ENCODE measurements at places on chromosomes 1 and 21. TPM values are rescaled to one million over a fixed set of nuclear protein-coding genes. Genes with fewer than 3 reads are reported as not detected.

The BOLA1 gene
- polyA plus RNA-seq: 14.7 TPM

GRCh38 chr1:203907901-203908300 lies 46.5 kb downstream of the SNRPE start:
- DNase-seq: no peak

DNA sequence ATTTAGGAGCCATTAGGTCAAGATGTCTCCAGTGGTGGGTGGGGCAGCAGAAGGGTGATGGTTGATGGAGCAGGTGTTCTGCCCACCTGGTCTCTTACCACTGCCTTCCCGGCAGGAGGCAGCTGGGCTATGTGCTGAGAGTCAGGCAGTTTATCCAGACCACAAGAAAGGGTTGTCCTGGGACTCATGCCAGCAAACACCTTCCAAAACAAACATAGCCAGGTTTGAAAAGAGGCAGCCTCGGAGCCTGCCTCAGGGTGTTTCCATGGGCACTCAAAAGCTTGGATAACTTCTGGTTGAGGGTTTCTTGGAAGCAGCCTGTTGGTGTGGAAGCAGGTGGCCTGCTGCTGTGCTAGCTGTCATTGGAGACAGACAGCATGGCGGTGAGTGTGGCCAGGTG lies 187.2 kb downstream of the PCP4 start:
- no peak for DNase-seq

- DNase-seq: no peak
Measured at GRCh38 chr1:11151114-11151513, 38.0 kb upstream of the ANGPTL7 start.

DNA sequence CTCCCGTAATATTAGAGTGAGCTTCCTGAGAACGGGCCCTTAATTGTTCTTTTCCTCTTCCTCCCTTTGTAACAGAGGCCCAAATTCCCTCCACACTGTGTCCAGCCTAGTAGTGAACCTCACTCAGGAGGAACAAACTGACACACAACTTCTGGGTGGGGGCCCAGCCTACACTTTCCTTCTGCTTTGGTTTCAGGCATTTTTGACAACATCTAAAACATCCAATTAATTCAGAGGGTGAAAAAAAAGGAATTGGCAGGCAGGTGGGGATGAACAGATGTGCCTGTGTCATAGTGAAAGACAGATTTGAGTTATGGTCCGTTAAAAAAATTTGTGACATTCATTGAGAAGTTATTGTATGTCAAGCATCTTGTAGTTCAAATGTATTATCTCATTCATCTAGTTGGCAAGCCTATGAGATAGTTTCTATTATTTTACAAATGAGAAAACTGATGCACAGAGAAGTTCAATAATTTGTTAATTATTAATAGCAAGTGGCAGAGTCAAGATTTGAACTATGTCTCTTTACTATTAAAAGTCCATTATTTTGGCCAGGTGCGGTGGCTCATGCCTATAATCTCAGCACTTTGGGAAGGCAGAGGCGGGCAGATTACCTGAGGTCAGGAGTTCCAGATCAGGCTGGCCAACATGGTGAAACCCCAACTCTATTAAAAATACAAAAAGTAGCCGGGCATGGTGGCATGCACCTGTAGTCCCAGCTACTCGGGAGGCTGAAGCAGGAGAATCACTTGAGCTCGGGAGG lies 41.6 kb upstream of the LRIG2 start:
- DNase-seq: no peak

The DMRTA2 gene
- polyA plus RNA-seq: not detected

- peak; percentile 49 for DNase-seq
Measured at GRCh38 chr1:218394416-218394815, 49.3 kb downstream of the TGFB2 start.

The HSD3B1 gene
- 0.22 TPM for polyA plus RNA-seq

GRCh38 chr1:178488393-178488792 lies 8.4 kb downstream of the CLEC20A start:
- DNase-seq: no peak

GRCh38 chr1:190491404-190491803 lies 13.7 kb upstream of the BRINP3 start:
- DNase-seq: no peak

DNA sequence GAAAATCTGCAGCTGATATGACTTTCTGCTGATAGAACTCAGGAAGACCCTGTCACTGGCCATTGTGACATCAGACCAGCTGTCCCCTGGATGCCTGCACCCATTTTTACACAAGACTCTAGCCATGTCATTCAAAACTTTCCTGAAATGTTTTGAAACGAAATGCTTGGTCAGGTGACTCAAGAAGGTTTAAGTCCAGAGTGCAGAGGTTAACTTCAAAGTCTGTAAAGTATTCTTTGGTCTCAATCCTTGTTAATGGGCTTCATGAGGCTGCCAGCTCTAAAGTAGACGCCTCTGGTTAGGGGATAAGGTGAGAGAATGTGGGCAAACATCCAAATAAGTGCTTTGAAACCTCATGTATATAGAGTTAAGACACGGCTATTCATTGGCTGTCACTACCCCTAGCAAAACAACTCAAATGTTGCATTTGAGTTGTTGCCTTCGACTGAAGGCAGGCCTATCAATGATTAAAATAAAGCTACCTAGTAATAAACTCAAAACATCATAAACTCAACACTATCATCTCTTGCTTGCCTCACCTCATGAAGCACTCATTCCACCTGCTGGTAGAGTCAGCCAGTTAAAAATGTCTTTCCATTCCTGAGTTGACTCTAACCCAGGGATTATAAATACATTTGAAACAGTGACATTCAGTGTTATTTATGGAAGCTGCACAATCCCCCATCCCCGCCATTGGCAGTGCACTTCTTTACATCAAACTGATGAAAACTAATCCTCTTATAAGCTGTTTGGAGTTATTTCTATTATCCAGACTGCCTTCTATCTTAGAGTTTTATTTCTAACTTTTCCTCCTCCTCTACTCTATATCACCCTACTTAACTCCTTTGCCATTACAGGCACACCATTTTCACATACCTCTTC lies 26.0 kb downstream of the RABIF start:
- no peak for DNase-seq

GRCh38 chr1:16155537-16156410 lies at the start of gene EPHA2:
Gene EPHA2, minus strand, starts transcription at chr1:16156069. Its CDS starts 137 bp downstream, at chr1:16155932.
- peak; percentile 63 for DNase-seq

- DNase-seq: no peak
Measured at GRCh38 chr21:20451046-20451445, 547.2 kb upstream of the NCAM2 start.

- DNase-seq: no peak
Measured at GRCh38 chr1:119291611-119292206, 76.9 kb upstream of the HAO2 start.

DNA sequence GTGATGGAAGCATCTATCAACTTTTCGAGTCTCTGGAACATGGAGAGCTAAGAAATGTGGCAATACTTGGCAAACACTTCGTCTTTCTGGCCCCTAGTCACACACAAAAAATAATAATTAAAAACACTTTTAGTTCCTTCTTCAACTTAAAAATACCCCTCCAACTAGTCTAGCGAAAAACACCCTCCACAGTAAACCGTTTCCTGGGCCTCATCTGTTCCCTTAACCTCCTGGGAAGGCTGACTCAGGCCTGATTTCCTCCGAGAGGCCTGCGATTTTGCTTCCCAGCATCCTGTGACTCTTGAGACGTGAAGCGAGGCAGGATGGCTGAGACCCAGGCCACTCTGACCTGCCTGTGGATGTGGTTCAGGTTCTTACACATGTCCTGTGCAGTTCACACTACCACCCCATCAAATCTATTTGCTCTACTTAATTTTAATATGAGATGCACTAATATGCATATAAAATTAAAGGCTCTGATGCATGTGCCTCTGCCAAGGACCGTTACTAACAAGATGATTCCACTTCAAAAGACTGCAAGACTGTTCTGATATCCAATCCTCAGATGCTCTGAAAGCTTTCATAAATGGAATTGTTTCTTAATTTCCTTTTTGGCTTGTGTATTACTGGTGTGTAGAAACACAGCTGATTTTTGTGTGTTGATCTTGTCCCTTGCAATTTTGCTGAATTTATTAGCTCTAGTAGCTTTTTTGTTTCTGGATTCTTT lies 3.5 kb downstream of the NAV1 start:
- DNase-seq: no peak

The PKP1 gene
- polyA plus RNA-seq: 9.7 TPM

The FMO4 gene
- 7.3 TPM for polyA plus RNA-seq

DNA sequence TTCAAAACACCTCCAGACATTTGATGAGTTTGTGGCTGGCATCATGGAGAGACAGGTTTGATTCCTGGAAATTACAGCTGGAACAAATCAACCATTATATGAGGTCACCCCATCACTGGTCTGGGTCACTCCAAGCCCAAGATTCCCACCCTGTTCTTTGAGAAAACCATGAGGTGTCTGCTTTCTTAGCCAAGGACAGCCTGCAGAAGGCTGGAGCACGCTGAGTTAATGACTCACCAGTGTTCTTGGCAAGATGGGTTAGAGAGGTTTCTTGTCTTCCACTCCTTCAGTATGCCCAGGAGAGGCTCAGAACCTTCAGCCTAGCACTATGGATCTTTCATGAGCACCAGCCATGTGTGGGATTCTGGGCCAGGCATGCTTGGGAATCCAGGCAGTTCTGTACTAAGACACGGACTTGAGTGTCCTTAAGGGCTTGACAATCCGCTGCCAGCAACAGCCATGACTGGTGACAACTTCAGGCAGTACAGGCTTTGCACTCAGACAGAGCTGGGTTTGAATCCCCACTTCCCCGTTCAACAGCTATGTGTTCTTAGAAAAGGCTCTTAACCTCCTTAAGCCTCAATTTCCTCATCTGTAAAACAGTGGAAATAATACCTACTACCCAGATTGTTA lies 43.9 kb downstream of the GRHL3 start:
- DNase-seq: no peak

- DNase-seq: peak; percentile 13
Measured at GRCh38 chr1:197868751-197869489, 33.5 kb upstream of the C1orf53 start.

DNA sequence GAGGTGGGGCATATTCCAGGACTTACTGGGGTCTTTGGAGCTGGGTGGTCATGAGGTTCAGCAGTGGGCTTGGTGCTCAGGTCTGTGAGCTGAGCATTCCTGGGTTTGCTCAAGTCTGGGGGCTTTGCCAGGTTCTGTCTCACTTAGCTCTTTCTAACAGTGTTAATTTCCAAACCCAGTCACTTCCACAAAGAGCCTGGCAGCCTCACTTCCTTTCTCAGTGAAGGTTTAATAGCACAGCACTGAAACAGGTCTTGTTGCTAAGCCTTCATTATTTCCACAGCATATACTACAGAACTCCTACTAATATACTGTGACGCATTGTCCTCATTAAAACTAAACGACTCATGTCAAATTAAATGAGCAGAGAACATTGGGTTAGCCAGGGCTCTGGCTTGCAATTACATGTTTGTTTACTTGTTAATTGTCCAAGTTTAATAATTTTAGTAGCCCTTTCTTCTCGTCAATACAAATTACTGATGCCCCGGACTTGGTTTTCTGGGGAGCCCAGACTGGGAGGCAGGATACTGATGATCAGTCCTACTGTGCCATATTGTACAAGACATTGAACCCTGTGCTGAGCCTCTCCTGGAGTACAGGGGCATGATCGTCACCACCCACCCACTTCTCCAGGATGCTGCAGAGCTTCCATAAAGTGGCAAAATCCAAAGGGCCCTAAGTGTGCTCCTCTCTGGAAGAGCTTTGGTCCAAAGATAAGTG lies 170.7 kb downstream of the IER5 start:
- DNase-seq: no peak

The CACNA1E gene
- 0.48 TPM for polyA plus RNA-seq

- DNase-seq: no peak
Measured at GRCh38 chr1:236425031-236425663, 31.1 kb downstream of the EDARADD start.

- peak; percentile 66 for DNase-seq
Measured at GRCh38 chr1:246930830-246931548, 759 bp downstream of the AHCTF1 start.

GRCh38 chr1:152878042-152878441 lies at the start of gene SMCP:
Gene SMCP, plus strand, starts transcription at chr1:152878322. Its CDS starts 6,101 bp downstream, at chr1:152884423.
- no peak for DNase-seq

The HIVEP3 gene
- not detected for polyA plus RNA-seq

The GGPS1 gene
- polyA plus RNA-seq: 39.3 TPM

The FAM78B gene
- not detected for polyA plus RNA-seq

- no peak for DNase-seq
Measured at GRCh38 chr1:63847308-63847910, 73.6 kb downstream of the ROR1 start.

The FCMR gene
- polyA plus RNA-seq: not detected

DNA sequence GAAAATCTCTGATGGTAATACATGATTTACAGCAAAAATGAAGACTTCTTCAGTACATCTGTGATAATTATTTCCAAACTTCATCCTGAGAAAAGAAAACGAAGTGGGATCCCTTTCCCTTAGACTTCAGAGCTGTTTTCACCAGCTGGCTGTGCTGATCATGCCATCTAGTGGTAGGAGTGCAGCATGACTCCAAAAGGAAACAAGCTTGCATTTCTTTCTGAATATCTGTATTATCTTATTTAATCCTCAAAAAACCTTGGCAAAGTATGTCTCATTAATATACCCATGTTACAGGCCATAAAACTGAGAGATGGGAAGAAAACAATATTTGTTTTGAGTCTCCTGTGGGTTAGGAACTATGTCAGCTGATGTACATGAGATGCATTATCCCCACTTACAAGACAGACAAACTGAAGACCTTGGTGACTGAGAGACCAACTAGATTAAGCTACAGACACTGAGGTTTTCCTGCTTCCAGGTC lies 9.8 kb upstream of the GJA8 start:
- DNase-seq: peak; percentile 51

The C1orf115 gene
- 12.5 TPM for polyA plus RNA-seq

- no peak for DNase-seq
Measured at GRCh38 chr1:187338762-187339412, 510.1 kb downstream of the PLA2G4A start.

GRCh38 chr21:33641352-33642026 lies at the start of gene CRYZL1:
Gene CRYZL1, minus strand, starts transcription at chr21:33641741. Its CDS starts 10,190 bp downstream, at chr21:33631551.
- peak; percentile 100 for DNase-seq

DNA sequence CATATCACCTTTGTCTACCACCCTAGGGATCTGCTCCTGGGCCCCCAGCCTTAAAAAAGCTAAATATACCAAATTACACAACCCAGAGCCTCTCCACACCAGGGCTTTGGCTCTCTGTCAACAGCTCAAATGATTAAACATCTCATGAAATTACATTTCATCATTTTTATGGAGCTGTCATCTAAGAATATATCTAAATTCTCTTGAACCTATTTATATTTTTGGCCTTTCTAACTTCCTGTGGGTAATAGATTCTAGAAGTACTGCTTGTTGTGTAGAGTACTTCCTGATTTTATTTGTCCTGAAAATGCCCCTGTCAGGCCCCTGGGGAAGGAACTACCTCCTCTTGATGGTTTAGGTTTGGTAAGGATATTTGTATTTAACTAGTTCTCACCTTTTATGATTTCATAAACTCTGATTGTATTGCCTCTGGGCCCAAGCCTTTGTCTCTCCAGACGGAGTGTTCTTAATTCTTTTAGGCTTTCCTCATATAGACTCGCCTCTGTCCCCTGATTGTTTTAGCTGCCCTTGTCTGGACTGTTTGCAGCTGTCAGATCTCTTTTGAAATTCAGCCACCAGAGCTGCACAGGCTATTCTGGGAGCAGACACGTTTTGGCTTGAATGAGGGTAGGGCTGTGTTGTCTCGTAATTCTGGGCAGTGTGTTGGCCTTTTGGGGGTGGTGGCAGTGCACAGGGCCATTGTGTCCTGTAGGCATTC lies 16.6 kb downstream of the MYOG start:
- peak; percentile 49 for DNase-seq

The SPATA45 gene
- polyA plus RNA-seq: not detected

GRCh38 chr1:53348486-53349368 lies 20.9 kb upstream of the LRP8 start:
- no peak for DNase-seq

The OR2L5 gene
- polyA plus RNA-seq: not detected

The CELA2B gene
- 1.8 TPM for polyA plus RNA-seq

The SLC16A4 gene
- 12.8 TPM for polyA plus RNA-seq

GRCh38 chr1:218502383-218502782 lies 157.2 kb downstream of the TGFB2 start:
- no peak for DNase-seq

The HCN3 gene
- polyA plus RNA-seq: 3.9 TPM

All from muscle of arm (tissue), 14 donors.